C1 segment of cervical spinal cord (tissue), 14 donors: ENCODE measurements at places on chromosomes 11 and 22.

- no peak for DNase-seq
These were observed 23.0 kb upstream of the GDPD4 start for GRCh38 chr11:77324508-77324907.

DNA sequence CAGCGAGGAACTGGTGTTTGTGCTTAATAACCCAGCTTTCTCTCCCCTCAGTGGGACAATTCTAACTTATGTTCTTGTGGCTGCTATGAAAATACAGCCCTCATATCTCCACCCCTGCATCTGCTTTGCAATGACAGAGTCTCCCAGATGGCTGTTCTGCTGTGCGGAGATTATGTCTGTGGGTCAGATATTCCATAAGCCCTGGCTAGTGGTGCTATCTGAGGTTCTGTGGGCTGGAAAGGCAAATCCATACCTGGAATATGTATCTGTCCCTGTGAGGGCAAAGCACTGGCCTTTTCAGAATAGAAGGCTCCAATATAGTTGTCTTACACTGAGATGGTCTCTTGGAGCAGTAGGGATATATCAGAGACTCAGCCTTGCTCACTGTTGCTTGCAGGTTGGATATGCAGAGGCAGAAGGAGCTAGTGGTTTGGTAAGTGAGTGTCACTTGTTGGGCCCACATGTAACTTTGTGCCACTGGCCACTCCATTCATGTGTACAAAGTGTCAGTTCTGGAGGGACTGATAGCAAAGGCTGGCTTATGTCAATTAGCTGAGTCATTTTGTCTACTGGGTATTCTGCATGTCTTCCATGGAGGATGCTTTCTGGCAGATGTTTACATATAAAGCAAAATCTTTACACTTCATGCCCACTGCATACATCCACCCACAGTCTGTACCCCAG is 246.6 kb downstream of the FAM76B start:
- DNase-seq, result no peak

DNA sequence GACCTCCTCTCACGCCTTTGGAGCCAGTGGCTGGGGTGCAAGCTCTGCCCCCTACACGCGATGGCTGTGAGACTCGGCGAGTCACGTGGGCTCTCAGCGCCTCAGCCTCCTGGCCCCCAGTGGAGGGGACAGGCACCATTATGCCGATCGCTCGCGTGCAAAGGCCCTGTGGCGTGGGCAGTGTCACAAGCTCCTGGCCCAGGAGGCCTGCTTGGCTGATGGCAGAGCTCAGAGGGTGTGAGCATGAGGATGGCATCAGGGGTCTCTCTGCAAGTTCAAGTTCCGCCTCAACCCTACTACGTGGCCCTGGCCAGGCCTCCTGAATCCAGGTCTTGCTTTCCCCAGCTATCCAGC is 90.8 kb upstream of the KCNQ1OT1 start:
- DNase-seq, result no peak

DNA sequence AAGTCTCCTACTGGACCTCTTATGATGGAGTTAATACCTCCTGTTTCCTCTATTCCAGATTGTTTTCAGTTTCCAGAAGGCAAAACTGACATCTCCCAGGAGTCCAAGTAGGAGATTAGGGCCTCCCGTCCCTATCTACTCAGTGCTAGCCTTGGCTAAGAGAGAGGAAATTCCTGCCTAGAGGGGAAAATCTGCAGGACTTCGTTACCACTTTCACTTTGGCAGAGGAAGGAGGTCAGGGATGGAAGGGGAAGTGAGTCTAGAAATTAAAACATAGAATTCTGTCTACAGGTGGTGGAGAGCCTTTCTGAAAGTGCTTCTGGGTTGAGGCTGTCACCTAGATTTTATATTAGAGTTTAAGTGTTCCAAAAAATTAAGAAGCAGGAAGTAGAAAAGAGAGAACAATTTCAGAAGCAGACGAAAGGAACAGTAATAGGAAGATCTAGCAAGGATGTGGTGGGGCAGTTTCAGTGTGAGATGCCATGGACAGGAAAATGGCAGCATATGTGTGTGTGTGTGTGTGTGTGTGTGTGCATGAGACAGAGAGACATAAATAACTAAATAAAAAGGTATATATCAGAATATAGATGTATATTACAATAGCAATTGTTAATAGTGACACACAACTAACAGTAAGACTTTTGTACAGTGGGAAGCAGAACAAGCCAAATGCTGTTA is 2.4 kb upstream of the TRIM68 start:
- no peak for DNase-seq

GRCh38 chr11:129854232-129854805 is 38.7 kb downstream of the TMEM45B start:
- no peak for DNase-seq

GRCh38 chr11:128891913-128892398 is 800 bp downstream of the KCNJ5 start:
- no peak for DNase-seq

GRCh38 chr11:46981436-46981835 is 44.9 kb downstream of the CSTPP1 start:
- DNase-seq, result no peak

GRCh38 chr11:102283116-102283485 is 34.2 kb upstream of the BIRC3 start:
- no peak for DNase-seq

DNA sequence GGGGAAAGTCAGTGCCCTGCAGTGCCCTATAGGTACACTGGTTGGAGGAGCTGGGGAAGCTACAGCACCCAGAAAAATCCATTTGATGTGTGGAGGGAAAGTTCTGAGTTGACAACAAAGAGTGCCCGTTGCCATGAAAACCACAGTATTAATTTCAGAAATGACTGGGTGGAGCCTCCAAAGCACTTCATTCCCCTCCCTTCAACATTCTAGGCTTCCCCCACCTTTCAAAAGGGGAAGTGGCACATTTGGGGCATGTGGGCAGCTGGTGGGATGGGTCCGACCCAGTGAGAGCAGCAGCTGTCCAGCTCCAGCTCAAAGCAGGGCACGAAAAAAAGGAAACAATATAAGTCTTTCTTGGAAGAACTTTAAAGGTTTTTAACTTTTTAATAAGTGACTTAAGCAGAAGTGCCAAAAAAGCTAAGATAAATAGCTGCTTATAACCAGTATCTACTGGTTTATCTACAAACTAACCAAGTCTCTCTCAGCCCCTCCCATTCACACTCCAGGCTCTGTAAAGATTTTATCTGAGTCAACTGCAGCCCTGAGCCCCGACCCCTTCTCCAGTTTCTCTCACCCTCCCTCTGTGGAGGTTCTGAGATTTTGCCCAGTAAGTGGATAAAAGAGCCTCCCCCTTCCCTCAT is 9.0 kb upstream of the AHNAK start:
- DNase-seq, result no peak

GRCh38 chr11:11996321-11997048 is 11.9 kb downstream of the DKK3 start:
- no peak for DNase-seq

DNA sequence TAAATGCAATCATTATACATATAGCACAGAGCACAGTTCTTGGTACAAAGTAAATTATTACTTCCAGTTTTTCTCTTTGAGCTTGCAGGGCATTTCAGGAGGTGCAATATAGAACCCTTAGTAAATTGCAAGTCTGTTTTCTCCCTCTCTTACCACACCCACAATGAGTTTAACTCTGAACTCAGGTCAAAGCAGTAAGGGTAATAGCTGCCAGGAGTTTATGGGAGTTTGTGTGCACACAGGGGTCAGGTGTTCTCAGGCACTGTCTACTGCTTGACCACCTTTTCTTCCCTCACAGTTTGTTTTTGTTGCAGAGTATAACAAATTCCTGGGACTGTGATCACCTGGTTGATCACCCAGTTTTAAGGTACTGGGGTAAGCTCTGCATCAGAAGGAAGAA is 478.5 kb upstream of the TENM4 start:
- DNase-seq, result no peak

DNA sequence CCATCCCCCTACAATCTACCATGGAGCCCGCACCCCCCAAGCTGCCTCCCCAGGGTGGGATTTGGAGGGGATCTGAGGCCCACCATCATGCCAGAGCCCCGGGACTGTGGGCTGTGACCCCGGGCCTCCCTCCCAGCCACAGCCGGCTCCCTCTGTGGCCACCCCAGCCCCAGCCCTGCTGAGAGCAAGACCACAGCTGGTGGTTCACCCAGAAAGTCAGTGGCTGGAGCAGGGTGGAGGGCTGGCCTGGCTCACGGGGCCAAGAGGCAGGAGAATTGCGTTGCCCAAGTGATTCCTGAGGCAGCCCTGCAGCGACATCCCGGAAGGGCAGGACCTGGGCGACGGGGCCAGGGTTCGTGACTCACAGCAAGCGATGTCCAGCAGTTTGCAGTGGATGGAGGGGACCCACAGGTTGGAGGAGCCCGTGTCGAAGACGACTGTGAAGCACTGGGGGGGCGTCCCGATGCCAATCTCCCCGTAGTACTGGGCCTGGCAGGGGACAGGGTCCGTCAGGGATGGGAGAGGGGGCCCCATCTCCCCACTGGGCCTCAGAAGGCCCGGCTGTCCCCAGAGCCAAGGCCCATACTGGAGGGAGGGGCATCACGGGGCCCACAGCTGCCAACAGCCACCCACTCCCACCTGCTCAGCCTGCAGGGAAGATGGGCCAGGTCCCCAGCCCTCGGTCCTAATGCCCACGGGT is 4.4 kb downstream of the CTSD start:
- no peak for DNase-seq

- DNase-seq, result no peak
These were observed 789 bp downstream of the SPECC1L start for GRCh38 chr22:24271386-24271854.

- no peak for DNase-seq
These were observed 52.5 kb upstream of the SUSD2 start for GRCh38 chr22:24128631-24129262.

DNA sequence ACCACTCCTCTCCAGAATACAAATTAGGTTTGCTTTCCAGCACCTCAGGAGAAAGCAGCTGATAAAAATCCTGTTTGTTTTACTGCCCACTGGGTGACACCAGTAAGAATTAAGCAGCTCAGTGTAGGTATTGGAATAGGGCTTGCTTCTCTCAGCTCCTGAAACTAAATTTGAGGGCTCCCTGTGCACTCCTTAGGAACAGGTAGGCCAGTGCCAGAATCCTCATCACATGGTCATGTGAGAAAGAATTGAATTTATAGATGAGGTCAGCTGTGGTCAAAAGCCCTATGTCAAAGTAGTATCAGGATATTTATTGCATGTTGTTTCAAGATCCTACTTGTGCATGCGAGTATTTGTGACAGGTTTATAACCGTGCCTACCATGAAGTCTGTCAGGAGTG is 1.0 kb downstream of the PRSS23 start:
- DNase-seq, result no peak

GRCh38 chr11:66448523-66448922 is 9.9 kb upstream of the MRPL11 start:
- no peak for DNase-seq

DNA sequence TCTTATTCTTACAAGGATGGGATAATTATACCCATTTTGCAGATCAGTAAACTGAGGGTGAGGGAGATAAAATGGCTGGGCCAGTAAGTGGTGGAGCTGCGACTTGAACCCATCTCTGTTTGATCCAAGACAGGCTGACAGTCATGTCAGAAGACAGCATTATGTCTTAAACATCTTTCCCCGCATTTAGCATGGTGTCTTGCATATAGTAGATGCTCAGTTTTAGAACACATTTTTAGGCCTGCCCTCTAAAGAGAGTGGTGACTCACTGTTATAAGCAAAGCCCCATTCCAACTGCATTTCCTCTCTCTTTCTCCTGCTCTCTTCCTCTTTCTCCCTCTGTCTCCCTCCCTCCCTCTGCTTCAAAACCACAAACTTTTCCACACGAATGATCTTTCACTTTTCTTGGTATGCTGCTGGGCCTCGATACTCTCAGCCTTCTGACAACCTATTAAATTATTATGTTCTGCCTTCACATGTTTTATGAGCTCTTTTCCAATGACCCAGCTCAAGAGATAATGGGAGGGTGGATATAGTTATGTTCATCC is 25.2 kb downstream of the CWC15 start:
- no peak for DNase-seq

GRCh38 chr22:40951795-40952605 is 822 bp downstream of the RBX1 start:
- no peak for DNase-seq

DNA sequence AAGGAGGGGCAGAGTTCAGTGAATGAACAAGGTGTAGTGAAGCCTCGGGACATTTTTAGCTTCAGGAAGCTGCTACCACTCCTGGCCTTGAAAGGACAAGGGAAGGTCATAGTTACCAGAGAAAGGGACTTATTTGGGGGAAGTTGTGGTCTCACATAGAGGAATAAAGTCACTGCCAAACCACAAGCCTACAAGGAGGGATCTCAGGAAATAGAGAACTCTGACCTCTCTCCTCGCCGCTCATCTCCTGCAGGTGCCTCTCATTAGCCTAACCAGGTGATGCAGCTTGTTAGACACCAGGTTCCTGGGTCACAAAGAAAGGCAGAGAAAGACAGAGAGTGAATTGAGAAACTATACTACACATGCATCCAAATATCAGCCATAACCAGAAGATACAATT is 14.3 kb upstream of the TOLLIP start:
- DNase-seq, result no peak
